ENCODE measurements at places on chromosomes 1 and 21.
A peak's percentile ranks its signal among the peaks of the same experiment; 100 is the strongest.

- DNase-seq = peak; percentile 35
Observed at GRCh38 chr1:172761581-172762486, 102.9 kb downstream of the FASLG start.

DNA sequence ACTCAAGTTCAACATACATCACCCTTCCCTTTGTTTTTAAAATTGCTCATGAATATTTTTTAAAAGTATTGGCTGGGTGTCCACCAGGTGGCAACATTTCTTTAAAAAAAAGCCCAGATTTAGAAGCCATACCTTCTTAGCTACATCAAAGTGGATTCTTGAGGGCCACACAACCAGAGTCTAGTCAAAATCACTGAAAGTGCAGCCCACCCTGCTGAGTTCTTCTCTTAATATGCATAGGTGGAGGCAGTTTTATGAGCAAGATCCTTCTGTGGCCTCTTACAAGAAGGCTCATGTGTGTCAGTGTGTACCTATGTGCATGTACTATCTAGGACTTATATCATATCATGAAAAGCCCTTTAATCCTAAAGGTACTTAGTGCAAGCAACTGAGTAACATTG lies 16.9 kb upstream of the GNG12 start:
- peak; percentile 57 for DNase-seq

GRCh38 chr21:44907966-44908895 lies 12.5 kb downstream of the ITGB2 start:
- DNase-seq = peak; percentile 27

DNA sequence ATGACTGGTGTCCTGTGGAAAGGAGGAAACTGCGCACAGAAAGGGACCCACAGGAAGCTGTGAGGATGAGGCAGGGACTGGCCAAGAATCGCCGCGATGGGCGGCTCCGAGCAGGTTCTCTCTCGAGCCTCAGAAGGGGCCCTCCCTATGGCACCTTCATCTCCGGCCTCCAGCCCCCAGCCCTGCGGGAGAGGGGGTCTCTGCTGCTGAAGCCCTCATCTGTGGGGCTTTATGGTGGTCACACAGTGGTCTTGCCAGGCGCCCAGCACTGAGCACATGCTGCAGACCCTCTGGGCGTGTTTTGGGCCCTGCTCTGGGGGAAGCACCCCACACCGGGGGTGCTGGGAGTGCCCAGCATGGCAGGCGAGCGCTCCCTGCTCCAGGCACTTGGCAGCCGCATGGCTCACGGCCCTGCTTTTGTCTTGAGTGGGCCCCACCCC lies 86.6 kb upstream of the ACTRT2 start:
- DNase-seq = no peak

DNA sequence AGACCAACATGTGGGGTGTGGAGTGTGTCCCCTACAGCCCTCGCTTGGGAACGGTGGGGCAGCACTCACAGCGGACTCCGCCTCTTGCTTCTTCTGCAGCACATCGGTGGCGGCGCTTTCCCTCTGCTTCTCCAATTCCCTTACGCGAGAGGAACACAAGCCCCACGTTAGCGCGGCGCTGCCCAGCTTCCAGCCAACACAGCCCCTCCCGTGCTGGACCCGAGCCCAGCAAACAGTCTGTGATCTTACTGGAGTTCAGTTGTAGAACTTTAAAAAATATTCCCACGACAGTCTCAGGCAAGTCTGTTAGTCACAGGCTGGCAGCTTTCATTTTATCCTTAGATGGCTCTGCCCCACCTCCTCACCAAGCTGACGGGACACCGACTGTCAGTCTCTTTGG lies 13.6 kb downstream of the THAP3 start:
- DNase-seq = peak; percentile 42

DNA sequence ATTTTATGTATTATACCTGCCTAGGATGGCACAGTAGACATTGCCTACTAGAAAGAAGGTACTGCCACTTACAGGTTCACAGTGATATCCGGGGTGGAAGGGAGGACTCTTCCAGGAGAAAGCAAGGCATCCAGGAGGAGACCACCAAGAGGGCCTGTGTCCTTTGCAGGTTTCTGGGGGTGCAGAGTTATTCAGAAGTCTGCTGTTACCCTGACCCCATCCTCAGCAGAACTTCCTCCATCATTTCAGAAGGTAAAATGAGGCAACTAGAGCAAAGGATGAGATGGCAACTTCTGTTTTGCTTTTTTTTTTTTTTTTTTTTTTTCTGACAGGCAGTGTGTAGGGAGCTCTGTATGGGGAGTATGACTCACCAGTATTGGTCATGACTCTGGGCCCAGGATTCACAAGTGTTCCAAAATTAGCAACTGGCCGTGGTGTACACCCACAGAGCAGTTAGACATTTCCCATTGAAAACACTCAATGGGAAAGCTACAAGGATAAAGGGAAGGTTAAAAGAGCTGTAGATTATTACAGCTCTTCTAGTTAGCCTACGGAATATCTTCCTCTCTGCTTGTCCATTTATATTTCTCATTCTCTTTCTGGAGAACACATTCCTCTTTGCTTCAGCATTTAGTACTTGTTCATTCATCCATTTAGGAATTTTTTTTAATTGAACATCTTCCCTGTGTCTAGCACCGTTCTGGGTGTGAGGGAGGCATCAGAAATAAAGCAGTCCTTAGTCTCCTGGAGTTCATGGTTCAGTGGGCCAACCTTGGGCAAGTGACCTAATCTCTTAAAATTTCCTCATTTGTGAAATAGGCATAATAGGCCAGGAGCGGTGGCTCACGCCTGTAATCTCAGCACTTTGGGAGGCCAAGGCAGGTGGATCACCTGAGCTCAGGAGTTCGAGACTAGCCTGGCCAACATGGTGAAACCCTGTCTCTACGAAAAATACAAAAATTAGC lies 50.5 kb upstream of the PPP2R5A start:
- DNase-seq = peak; percentile 96

DNA sequence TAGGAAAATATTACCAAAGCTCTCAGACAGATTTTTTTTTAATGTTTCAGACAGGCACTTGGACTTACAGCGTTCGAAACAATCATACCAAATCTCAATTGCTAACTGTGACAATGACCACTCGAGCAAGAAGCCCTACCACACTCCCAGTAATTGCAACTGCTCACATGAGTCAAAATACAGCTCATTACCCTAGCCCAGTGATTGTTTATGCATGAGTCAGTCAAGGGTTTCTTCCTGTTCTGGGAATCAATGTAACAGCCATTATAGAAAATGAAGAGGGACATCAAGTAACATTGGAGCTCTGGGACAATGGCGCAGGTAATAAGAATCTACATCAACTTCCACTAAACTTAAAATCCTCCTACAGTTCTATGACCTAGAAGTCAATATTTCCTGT lies 56.1 kb upstream of the SH3GLB1 start:
- DNase-seq = peak; percentile 61

DNA sequence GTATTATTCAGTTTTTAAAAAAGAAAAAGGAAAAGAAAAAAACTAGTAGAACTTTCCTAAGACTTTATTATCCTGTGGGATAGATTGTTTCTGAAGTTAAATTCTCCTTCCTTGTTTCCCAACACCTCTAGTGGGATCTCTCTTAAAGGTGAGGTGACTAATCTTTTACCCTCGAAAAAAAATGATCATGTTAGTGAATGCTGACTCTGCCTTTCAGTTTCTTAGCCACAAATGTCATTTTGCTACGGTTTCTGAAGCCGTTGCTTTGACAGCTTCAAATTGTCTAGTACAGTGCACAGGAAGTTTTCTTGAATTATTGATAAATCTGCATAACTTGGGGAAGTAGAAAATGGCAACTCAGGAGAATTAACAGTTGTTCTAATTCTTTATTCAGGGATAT lies 13.0 kb upstream of the NEK7 start:
- no peak for DNase-seq

GRCh38 chr1:30083800-30084464 lies 639.5 kb downstream of the MATN1 start:
- peak; percentile 86 for DNase-seq

DNA sequence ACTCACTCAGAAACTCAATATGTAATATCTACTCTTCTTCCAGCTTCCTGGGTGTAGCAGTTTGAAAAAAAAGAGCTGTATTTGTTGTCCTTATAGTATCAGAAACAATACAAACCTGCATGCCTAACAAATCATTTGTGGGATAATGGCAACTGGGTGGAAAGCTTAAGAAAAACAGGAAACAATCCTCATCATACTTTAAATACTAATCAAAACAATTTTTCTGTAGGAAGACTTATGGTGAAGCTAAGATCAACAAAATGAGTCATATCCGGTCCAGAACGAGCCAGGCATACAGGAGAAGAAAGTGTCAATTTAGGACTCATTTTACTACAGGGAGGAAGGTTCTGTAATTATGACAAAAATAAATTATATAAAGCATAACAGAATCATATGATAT lies 181.8 kb upstream of the ADGRL4 start:
- peak; percentile 55 for DNase-seq

DNA sequence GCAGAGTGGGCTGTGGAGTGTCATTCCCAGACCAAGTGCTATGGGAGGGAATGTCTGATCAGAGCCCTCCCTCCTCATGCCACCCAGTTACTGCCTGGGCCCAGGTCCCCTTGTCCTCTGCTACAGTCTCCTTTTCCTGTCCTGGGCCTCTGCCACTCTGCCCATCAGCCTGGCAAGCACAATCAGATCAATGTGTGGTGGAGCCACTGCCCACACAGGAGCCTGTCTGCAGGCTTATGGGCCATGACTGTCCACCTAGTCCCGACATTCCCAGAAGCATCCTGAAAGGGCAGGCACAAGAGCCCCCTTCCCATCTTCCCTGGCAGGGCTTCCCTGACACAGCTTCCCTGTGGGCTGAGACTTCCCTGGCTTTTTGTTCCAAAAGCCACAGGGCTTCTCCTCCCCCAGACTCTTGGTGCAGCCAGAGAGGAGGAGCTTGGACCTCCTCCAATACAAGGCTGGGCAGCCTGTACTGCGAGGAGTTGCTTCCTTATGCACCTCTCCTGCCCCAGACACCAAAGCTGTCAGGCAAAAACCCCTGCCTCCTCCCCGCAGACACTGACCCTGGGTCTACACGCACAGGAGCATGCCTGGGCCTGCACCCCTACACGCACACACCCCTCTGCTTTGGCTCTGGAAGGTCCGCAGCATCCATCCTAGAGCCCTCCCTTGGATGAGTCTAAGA lies 29.2 kb upstream of the CNTN2 start:
- peak; percentile 29 for DNase-seq

- no peak for DNase-seq
Observed at GRCh38 chr1:110736900-110737605, 62.3 kb upstream of the KCNA3 start.

- DNase-seq = no peak
Observed at GRCh38 chr1:154758346-154758745, 111.7 kb downstream of the KCNN3 start.

DNA sequence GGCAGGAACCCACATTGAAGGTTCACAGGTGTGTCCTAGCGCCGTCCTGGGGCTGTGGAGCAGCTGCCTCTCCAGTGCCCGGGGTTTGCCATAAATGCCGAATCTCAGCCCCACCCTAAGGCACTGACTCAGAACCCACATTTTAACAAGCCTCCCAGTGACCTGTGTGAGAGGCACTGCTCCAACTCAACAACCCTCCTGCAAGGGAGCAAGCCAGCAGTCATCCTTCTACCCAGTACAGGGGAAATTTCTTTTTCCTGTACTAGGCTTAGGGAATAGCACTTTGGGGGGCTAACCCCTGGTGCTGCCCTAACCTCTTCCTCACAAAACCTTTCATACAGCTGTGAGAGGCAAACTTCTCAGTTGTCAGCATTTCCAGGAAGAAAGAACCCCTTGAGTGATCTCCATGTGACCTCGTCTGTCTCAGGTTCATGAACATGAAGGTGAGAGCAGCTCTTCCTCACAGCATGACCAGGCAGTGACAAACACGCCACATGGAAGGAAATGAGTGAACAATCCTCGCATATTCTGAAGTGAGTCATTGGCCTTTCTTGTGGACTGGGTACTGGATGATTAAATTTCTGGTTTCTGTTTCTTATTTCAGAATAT lies 11.4 kb upstream of the BCAR3 start:
- DNase-seq = peak; percentile 82

- no peak for DNase-seq
Observed at GRCh38 chr1:230082211-230082610, 15.2 kb downstream of the GALNT2 start.

- DNase-seq = peak; percentile 75
Observed at GRCh38 chr1:40185951-40186864, 25.0 kb downstream of the RLF start.

- peak; percentile 51 for DNase-seq
Observed at GRCh38 chr21:25637851-25638659, 1.0 kb upstream of the JAM2 start.

DNA sequence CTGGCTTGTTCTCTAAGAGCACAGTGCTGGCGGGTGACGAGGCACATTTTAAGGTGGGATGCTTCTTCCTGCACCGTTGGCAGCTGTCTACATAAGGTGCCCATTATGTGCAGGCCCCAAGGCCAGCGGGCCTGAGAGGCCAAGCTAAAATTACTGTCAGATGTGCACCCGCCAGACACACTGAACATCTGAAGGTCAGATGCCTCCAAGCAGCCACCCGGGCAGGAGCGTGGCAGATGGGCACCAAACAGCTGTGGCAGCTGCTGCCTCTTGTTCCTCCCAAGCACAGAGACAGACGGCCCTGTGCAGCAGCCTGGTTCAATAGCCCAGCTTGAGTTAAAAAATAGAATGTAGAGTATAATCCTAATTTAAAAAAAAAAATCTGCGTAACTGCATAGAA lies 211.9 kb upstream of the EDN2 start:
- DNase-seq = no peak

DNA sequence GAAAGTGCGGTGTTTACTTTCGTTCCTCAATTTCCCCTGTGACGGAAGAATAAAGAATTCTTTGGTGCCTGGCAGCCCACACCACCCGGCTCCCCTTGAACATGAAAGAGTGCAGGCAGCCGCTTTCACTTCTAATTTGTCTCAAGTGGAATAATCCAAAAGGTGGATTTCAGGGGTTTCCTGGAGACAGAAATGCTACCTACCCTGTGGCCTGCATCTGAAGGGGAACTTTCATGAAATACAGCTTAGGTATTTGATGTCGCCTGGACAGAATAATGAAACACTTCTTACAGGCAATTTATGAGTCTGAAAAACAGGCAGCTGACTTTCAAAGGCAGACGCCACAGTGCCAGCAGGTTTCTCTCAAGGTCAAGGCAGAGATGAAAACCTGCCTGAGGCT lies 169.5 kb upstream of the USP24 start:
- no peak for DNase-seq

DNA sequence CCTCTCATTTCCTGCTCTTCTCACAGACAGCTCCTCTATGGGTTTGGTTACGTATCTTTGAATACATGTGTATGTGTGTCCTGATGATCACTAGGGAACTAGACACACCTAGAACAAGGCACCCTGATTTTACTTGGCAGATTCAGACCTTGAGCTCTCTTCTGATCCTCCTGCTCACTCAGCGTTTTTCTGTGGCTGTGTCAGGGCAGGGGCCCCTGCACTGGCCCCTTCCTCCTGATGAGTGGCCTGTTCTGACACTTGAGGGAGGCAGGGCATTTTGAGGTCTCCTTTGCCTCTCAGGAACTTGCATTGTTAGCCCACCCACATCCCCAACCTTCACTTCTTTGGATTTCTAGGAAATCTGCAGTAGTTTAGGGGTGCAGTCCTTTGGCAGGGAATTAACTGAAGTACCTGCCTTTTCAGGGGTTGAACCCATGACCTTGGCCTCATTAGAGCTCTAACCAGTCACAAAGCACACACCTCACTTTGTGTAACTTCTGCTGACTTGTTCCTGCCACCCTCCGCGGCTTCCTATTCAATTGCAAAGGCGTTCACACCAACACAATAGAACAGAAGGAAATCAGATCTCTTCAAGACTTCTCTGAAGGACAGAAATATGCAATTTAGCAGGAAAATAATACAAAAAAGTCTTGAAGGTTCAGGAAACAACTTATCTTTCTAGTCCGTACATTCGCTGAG lies 8.8 kb downstream of the SMYD2 start:
- no peak for DNase-seq
